ENCODE measurements at places on chromosomes 6 and 20. TPM values are rescaled to one million over a fixed set of nuclear protein-coding genes. Genes with fewer than 3 reads are reported as not detected.

Gene MCM8
- total RNA-seq = 3.5 TPM

- DNase-seq = peak; percentile 77
These were observed 3.1 kb downstream of the CTSZ start for GRCh38 chr20:59003836-59004492.

GRCh38 chr6:11094941-11095340 is 1.3 kb downstream of the SMIM13 start:
- DNase-seq = no peak

Gene SASH1
- 61.0 TPM for total RNA-seq

DNA sequence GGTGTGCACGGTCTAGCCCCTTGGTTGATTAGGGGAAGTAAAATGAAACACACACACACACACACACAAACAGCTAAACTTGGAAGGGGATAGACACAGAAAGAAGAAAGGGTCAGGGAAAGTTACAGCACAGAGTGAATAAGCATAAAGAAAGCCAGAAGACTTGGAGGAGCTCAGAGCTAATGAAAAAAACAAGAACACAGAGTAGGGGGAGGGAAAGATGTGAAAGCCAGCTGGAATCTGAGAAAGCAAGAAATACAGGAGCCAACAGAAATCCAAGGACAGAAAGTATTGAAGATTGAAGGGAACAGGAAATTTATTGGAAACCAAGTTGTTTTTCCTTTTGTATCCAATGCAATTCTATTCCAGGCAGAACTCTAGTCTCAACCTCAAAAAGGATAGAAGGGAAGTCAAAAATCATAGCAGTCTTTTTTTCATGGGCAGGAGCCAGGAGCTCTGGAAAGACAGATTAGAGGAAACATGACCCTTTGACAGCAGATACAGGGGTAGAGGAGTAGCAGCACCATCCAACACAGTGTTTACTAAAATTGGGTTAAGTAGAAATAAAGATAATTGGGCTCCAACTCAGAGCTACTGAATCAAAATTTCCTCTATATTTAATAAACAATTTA is 10.1 kb downstream of the HMGCLL1 start:
- no peak for DNase-seq

Data from osteoblast (primary cell).